Pulmonary artery endothelial cell (primary cell): ENCODE measurements at places on chromosomes 6 and 20. TPM values are rescaled to one million over a fixed set of nuclear protein-coding genes. Genes with fewer than 3 reads are reported as not detected.

The SLC13A3 gene
- 0.04 and 0.40 TPM in 2 replicates for total RNA-seq

The MTCH1 gene
- 305 and 329 TPM in 2 replicates for total RNA-seq

The VGLL2 gene
- not detected in 2 replicates for total RNA-seq

The KCNB1 gene
- total RNA-seq = under 0.01 TPM in 1 of 2 replicates, not detected in the other

The ROS1 gene
- total RNA-seq = not detected in 2 replicates

The PRDM1 gene
- total RNA-seq = 0.04 and 1.5 TPM in 2 replicates

The HLA-DPA1 gene
- 1.4 TPM in 1 of 2 replicates, not detected in the other for total RNA-seq

The NOTCH4 gene
- 20.1 and 25.0 TPM in 2 replicates for total RNA-seq

The TRAPPC3L gene
- 0.04 and 0.07 TPM in 2 replicates for total RNA-seq

The RHAG gene
- not detected in 2 replicates for total RNA-seq

The TBX18 gene
- 25.9 and 26.8 TPM in 2 replicates for total RNA-seq

The ENPP3 gene
- under 0.01 and 0.04 TPM in 2 replicates for total RNA-seq

The HCRTR2 gene
- not detected in 2 replicates for total RNA-seq

The THBD gene
- 104 and 139 TPM in 2 replicates for total RNA-seq

The COL9A3 gene
- 0.04 and 0.20 TPM in 2 replicates for total RNA-seq

The CDH4 gene
- 2.2 and 7.5 TPM in 2 replicates for total RNA-seq

The SIGLEC1 gene
- total RNA-seq = not detected in 2 replicates

The ALDH5A1 gene
- total RNA-seq = 0.33 and 0.53 TPM in 2 replicates

The CST5 gene
- total RNA-seq = not detected in 2 replicates

The TFB1M gene
- total RNA-seq = 15.6 and 20.8 TPM in 2 replicates

The EEF1A2 gene
- total RNA-seq = 0.32 and 0.99 TPM in 2 replicates

The SYCP2 gene
- total RNA-seq = 0.28 and 0.33 TPM in 2 replicates

The EFCAB8 gene
- total RNA-seq = 0.04 and 0.07 TPM in 2 replicates

The ACAT2 gene
- total RNA-seq = 89.4 and 94.0 TPM in 2 replicates

The MOXD1 gene
- 0.07 and 0.18 TPM in 2 replicates for total RNA-seq

The EYS gene
- total RNA-seq = under 0.01 TPM in 1 of 2 replicates, not detected in the other

The SLC32A1 gene
- not detected in 2 replicates for total RNA-seq

The LMBRD1 gene
- 11.9 and 12.6 TPM in 2 replicates for total RNA-seq

The ARFGEF3 gene
- total RNA-seq = 7.1 and 8.2 TPM in 2 replicates

The PTK6 gene
- total RNA-seq = 0.07 and 0.13 TPM in 2 replicates

The BNIP5 gene
- not detected in 2 replicates for total RNA-seq

The TMEM74B gene
- total RNA-seq = 0.07 TPM in 1 of 2 replicates, not detected in the other

The GNAS-AS1 gene
- 0.07 and 0.11 TPM in 2 replicates for total RNA-seq

The RAMACL gene
- 1.4 and 2.4 TPM in 2 replicates for total RNA-seq

The NKX2-2 gene
- not detected in 2 replicates for total RNA-seq

The VNN1 gene
- not detected in 2 replicates for total RNA-seq

The CTCFL gene
- total RNA-seq = not detected in 2 replicates

The ULBP3 gene
- total RNA-seq = 10.5 and 12.4 TPM in 2 replicates

The VARS1 gene
- 73.2 and 74.0 TPM in 2 replicates for total RNA-seq

The ABCC10 gene
- 15.0 and 21.7 TPM in 2 replicates for total RNA-seq

The RBBP8NL gene
- total RNA-seq = not detected in 2 replicates

The EYA2 gene
- not detected in 2 replicates for total RNA-seq

The SAPCD1 gene
- total RNA-seq = 0.78 and 0.92 TPM in 2 replicates
